Activated T-cell treated with anti-CD3 and anti-CD28 coated beads, Interleukin-2, amount 50 U/mL, for 72 hours (primary cell): ENCODE measurements at places on chromosomes 3 and 15.

DNA sequence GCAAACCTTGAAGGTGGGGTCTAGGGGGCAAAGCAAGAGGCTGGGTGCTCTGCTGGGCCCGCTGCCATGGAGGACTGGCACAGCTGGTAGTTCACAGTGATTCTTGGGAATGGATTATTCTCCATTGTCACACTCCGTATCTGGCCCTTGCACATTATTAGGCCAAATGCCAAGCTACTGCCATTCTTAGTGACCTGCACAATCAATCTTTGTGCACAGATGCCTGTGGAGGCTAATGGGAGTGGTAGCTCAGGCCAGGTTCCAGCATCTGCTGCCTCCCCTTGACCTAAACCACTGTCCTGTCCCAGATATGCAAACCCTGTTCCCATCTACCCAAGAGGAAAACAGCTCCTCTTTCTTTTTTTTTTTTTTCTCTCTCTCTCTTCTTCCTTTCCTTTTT is 67.5 kb downstream of the TIPARP start:
- no peak for DNase-seq

GRCh38 chr3:179452872-179453271 is 1.6 kb upstream of the GNB4 start:
- DNase-seq = no peak

DNA sequence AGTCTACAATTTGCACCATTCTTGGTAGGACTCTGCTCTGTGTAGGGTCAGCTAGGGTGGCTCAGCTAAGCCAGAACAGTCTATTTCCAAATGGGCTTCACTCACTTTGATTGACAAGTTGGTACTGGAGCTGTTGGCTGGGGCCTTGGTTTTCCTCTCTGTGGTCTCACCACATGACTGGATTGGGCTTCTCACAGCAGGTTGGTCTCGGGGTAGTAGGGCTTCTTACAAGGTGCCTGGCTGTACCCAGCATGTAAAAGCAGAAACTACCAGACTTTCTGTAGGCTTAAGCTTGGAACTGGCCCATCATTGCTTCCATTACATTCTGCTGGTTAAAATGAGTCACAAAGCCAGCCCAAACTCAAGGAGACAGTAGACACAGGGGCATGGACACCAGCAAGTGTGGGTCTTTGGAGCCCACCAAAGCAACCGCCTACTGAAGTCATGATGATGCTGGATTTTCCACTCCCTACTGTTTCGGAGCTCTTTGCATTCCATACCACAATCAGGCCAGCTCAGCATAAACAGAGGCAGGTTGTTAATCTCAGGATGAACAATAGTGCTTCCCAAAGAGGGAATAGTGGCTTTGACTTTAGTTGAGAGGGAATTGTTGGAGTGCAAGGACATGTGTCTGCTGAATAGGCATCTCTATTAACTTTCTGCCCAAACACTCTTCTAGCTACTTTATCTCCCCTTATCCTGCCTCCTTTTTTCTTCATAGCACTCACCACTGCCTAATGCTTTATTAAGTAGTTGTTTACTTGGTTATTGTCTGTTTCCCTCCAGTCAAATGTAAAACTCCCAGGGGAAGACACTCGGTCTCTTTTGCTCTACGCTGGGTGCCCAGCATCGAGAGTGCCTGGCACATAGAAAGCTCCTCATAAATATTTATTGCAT is 78.0 kb upstream of the RARB start:
- DNase-seq = no peak

DNA sequence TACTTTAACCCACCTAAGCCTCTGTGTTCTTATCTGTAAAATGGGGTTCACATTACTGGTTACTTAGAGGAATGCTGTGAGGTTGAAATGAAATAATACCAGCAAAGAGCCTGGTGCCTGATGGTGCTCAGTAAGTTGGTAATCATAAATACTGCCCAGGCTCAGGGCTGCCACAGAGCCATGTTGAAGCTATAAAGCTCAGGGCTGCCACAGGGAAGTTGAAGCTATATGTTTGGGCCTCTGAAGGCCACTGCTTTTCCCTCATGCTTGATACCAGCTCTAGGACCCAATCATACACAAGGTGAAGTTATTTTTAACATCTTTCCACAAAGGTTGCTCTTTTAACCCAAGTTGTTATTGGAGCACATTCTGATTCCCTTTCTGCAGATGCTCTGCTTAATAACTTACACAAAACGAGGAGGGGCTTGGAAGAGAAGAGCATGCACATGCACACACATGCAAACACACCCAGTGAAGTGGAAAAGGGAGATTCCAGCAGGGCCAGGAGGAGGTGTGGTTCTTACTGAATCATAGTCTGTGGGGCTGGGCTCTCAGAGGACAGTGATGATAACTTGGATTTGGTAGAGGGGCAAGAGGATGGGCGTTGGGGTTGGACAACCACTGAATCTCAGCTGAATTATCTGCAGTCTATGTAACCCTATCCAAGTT is 17.4 kb downstream of the PARP14 start:
- no peak for DNase-seq

GRCh38 chr3:160069986-160070385 is 81.4 kb downstream of the IL12A start:
- DNase-seq = no peak

DNA sequence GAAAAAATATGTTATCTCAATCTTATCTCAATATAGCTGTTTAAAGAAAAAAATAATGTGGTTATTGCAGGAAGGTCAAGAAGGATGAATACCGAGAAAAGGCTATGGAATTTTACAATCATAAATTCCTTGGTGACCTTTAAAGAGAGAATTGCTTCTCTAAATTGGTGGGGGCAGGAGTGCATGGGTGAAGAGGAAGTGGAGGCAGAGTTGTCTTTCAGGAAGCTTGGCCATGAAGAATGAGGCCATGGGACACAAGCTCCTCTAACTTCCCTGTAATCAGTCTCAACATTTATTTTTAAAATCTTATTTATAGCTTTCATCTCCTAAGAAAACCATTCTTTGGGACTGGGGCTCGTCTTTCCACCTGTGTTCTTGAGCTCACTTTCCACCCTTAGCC is 22.4 kb upstream of the ALDH1A2 start:
- no peak for DNase-seq

- no peak for DNase-seq
These were observed 25.2 kb downstream of the CYFIP1 start for GRCh38 chr15:22954798-22955543.

- DNase-seq = no peak
These were observed 52.2 kb upstream of the GATA2 start for GRCh38 chr3:128545120-128545752.

- DNase-seq = no peak
These were observed 11.0 kb downstream of the TMEM45A start for GRCh38 chr3:100503448-100503847.

DNA sequence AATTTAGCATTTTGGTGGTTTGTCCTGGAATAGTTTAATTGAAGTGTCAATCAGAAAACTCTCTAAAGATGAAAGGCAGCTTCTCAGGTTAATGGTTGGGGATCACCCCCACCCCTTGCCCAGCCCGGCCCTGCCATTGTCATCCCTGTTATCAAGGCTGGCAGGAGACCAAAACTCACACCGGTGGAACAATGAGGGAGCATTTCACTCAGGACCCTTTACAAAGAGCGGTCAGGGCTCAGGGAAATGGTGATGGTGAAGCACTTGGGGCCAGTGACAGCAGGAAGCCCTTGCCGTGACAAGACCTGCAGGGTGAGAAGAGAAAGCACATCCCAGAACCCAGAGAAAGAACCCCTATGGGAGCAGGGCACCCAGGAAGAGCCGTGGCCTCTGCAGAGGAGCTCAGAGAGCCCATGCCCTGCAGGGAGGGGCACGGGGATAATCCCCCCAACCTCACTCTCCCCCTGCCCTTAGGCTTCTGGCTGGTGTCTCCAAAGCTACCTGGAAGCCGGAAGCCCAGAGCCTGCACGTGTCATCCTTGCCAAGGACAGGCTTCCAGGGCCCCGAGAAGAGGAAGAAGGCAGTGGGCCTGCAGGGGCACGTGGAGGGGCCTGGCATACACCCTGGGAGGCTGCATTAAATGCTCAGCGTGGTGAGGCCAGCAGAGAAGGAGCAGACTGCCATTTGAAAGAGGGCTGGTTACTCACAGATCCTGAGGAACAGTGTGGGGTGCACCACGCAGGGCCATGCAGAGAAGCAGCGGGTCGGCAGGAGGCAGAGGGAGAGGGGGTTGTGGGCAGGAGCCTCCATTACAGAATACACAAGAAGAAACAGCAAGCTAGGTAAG is 80.6 kb upstream of the PRR20G start:
- no peak for DNase-seq

- DNase-seq = no peak
These were observed 74.5 kb downstream of the LSM3 start for GRCh38 chr3:14253022-14253706.

DNA sequence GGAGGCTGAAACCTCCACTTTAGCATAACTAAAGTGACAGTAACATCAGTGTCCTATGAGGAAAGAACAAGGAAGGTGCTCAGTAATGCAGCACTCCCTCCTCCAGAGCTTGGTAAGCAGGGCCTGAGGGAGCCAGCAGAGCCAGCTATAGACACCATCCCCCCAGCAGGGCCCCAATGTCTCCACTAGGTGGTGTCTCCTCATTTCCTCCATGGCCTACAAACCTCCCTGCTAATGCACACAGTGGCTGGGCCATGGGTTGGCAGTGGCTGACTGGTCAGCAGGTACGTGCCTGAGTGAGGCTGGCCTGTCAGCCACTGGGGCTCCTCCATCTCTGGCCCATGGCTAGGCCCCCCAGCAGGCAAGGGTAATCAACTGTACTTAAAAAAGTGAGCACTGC is 13.6 kb downstream of the MRPS25 start:
- DNase-seq = peak; percentile 56

DNA sequence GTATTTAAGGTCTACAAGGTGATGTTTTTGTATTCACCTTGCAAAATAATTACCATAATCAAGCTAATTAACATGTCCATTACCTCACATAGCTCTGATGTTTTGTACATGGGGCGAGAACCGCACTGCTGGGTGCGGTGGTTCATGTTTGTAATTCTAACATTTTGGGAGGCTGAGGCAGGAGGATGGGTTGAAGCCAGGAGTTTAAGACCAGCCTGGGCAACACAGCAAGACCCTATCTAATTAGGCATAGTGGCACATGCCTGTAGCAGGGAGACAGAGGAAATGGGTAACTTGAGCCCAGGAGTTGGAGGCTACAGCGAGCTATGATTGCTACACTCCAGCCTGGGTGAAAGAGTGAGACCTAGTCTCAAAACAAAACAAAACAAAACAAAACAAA is 248.2 kb upstream of the NSMCE3 start:
- DNase-seq = no peak

GRCh38 chr15:63145426-63145825 is 11.9 kb downstream of the RPS27L start:
- DNase-seq = no peak

GRCh38 chr15:63982381-63982854 is 63.9 kb downstream of the DAPK2 start:
- DNase-seq = no peak

DNA sequence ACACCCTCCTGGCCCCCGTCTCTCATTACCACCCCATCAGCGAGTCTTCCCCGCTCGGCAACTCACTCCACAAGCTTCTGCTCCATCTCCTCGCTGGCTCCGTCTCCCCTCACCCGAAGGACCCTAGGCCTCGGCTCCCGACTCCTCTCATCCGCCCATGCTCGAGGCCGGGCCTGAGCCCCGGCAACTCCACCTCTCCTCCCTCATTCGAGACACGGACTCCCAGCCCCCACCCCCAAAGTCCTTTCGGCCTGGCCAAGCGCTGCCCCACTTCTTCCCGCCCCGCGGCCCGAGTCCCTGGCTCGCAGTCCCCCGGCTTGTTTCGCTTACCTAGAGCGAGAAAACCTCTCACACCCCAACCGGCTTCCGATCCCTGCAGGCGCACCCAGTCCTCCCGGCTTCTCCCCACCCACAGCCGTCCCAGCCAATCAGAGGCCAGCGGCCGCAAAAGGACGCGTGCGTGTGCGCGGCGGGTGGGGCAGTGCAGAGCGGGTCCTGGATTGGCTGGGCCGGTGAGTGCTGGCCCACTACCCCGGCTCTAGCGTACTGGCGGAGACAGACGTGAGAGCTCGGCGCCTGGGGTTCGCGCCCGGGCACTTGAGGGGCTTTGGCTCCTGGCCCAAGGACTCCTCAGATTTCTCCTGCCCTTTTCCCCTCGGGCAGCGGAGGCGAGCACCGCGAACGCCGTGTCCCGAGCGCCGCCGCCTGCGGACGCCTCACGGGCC is at the start of gene HIGD1A:
Gene HIGD1A (minus strand): TSS at position 385 of the 725 bp plus-strand sequence. CDS start 10,237 bp downstream, outside the sequence.
- DNase-seq = peak; percentile 97

GRCh38 chr15:64010719-64011118 is 35.6 kb downstream of the DAPK2 start:
- DNase-seq = peak; percentile 93

- no peak for DNase-seq
These were observed 65.7 kb upstream of the DGKG start for GRCh38 chr3:186427627-186428281.
